ENCODE measurements at places on chromosomes 2 and 18.

DNA sequence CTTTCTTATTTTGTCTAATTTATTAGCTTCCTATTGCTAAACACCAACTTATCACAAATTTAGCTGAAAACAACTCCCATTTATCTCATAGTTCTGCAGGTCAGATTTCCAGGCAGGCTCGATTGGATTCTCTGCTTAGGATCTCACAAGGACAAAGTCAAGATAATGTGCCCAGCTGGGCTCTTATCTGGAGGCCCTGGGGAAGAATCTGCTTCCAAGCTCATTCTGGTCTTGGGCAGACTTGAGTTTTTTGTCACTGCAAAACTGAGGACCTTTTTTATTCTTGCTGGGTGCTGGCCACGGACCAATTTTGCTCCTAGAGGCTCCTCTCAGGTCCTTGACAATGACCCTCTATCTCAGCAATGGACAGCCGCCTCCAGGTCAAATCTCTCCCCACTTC, 215.5 kb downstream of the TRIB2 start:
- DNase-seq, result no peak

- DNase-seq, result no peak
Measured at GRCh38 chr2:26429779-26430578, 28.3 kb downstream of the DRC1 start.

DNA sequence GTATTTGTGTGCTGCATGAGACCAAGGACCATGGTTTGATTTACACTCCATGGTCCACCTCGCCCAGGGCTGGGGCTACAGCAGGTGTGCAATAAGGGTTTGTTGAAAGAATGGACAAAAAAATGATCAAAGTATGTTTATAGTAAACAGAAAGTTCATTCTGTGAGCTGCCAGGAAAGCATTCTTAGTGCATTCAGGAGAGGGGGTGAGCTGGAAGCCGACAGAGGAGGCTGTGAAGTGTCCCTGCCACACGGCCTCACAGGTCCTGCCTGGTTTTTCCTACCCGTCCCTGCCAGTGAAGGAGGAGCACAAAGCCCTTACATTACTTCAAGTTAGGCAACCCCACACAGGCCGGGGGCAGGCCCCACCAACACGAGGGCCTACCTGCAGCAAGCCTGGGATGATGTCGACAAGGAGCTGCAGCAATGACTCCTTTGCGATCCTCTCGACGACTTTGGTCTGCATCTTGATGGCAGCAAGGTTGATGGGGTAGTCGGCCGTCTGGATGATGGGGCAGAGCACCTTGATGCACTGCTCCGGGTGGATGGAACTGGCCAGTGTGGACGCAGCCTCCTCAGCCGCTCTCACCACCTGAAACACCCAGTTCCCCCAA, 63.2 kb upstream of the TFCP2L1 start:
- DNase-seq, result no peak

- DNase-seq, result no peak
Measured at GRCh38 chr2:150977296-150977695, 284.4 kb downstream of the RBM43 start.

DNA sequence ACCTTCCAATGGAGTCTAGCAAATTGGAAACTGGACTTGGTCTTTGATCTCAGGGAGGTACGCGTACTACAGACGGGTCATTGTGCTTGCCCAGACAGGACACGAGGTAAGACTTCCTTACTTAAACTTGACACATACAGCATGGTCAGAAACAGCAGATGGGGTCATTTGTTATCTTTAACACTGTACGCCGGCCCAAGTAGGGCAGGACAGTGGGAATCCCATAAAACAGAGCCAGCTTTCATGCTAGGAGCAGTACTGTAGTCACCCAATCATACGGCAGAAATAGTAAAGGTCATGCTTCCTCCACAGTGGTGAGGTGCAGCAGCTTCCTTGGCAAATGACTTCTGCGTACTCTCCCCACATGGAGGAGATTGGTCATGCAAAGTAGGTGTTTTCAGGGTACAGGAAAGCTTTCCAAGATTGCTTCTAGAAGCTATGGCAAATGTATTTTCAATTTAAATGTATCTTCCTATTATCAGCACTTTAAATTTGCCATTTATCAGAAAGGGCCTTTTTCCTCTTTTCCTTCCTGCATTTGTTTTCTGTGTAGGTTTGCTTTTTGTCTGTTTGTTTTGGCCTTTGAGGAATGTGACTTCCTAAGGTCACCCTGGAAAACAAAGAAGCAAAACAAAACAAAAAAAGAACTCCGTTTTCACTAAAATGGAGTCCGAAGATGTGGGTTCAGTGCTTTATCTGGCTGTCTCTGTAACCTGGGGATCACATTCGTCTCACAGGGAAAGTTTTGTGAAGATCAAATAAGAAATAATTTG, 74.0 kb upstream of the DSG1 start:
- DNase-seq, result no peak

- DNase-seq, result no peak
Measured at GRCh38 chr2:70981866-70982810, 3.7 kb downstream of the ANKRD53 start.

GRCh38 chr2:197620133-197620532, 55.3 kb downstream of the RFTN2 start:
- no peak for DNase-seq

GRCh38 chr2:112698834-112699515, 21.8 kb upstream of the NT5DC4 start:
- DNase-seq, result no peak

- DNase-seq, result no peak
Measured at GRCh38 chr2:15278296-15278695, 282.8 kb downstream of the NBAS start.

DNA sequence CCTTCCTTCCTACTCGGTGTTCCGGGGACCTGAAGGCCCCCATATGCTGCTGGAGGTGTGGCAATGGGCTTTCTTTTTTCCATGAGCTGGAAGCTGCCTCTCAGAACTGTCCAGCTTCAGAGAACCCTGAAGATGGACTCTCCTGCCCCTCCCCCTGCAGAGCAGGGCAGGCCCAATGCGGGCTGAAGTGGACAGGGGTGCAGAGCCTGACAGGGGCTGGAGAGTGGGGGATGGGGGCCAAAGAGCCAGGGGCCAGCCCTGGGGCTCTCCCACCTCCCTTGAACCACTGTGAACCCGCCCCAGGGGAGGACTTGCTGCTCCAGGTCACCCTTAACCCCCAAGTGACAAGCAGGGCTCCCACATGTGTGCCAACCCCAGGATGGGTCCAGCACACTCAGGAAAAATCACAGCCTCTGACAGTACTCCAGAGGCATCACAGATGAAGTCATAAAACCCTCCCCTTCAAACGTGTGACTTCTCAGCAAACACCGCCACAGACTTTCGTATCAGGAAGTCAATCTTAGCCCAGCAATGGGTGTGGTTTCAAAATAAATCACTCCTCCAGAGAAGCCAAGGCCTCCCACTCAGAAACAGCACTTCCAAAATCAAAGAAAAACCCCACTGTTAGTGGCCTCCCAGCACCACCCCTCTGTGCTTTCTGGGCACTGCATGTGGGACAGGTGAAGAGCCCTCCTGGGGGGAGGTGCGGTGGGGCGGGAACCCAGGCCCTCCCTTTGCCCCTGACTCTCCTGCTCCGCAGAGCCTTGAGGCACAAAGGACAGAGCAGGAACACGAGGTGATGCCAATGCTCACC, 135.8 kb downstream of the HDAC4 start:
- peak; percentile 83 for DNase-seq

DNA sequence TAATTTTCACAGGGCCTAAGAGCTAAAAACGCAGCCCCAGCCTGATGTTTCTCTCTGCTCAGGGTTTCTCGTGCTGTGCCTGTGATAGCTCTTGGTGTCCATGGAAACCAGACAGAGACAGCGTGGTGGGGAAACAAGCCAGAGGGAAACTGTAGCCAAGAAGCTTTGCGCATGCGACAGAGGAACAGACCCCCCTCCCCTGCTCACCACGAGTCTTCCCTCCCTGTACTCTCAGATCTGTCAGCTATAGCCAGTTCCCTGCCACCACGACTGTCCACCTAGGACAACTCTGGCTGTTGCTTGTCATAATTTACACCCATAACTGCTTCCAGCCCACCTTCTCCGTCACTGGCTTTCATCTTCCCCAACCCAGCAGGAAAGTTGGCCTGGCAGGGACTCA, 13.2 kb upstream of the DNAJC27 start:
- no peak for DNase-seq

DNA sequence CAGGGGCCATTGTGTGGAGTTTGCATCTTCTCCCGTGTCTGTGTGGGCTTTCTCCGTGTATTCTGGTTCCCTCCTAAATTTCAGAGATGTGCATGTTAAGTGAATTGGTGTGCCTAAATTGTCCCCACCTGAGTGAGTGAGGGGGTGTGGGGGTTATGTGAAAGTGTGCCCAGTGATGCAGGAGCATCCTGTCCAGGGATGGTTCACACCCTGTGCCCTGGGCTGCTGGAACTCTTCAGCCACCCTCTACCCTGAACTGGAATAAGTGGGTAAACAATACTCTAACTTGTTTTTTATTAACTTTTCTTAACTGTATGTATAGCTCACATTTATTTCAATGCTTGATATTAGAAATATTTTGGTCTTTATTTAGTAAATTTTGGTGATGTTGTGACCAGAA, 56.0 kb downstream of the UBE2E3 start:
- no peak for DNase-seq

DNA sequence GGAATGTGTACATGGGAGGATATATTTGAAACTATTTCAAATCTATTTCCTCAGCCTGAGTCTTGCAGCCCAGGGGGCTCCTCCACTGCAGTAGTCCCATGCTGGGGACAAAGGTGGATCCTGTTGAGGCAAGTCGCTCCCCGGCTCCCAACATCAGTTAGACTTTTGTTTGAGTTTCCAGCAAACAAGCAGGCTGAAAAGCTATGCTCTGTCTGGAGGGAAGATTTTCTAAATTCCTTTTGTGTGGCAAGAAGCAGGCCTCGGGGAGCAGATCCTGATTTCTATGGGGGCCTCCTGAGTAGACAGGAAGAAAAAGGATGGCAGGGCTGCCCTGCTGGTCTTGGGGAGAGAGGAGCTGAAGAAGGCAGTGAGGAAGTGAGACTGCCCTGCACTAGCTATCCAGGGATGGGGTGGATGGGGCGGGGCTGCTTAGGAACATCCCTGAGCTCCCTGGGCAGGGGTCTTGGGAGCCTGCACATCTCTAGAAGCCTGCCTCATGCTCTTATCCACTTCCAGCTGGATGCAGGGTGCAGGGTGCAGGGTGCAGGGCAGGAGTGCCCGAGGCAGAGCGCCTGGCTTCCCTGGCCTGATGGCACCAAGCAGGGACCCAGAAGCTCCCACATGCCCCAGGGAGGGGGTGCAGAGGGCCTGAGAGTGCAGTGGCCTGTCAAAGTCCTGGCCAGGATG, 6.0 kb upstream of the CIB4 start:
- no peak for DNase-seq

GRCh38 chr2:120642646-120643045, 93.0 kb upstream of the GLI2 start:
- no peak for DNase-seq

DNA sequence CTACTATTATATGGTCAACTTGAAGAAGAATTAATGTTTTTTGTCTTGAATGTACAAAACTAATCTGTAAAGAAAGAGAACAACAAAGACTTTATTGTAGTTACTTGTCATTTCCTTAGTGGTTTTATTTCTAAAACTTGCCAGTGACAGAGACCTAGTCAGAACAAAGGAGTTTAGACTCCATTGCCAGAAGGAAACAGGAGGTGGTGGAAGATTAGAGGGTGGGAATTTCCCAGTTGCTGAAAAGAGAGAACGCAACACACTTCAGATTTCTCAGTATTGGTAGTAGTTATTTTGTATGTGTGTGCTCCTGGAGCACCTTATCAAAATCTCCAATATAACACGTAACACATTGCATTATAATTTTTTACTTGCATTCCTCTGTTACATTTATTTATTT, 81.4 kb downstream of the CDCA7 start:
- no peak for DNase-seq

- no peak for DNase-seq
Measured at GRCh38 chr18:58998401-58999203, 133.9 kb downstream of the ZNF532 start.

DNA sequence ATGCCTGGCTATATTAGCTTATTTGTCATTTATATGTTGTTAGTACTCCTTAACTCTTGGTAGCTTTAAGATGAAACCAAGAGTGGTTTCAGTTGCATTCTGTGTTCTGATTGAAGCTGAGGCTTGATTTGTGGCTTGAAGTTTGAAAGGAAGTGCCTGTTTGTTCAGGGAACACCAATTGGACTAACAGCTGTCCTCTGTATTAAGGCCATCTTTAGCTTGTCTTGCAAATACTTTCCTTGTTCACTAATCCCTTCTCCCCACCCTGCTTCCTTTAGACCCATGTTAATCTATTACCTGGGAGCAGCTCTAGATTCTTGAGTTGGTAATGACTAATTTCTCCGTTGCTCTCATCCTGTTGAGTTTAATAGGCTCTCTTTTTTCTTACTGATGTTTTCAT, 13.4 kb downstream of the ITGA6 start:
- DNase-seq, result no peak

DNA sequence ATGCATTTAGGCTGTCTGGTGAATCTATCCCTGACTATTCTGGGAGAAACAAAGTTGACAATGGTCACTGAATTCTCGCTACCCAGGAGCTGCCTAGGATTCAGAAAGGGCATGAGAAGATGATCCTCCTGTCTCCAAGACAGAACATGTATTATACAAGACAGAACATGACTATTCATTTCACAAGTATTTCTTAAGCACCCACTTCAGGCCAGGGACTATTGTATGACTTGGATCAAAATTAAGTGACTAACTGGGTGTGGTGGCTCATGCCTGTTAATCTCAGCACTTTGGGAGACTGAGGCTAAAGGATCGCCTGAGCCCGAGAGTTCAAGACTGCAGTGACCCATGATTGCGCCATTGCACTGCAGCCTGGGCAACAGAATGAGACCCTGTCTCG, 235.8 kb upstream of the RAB12 start:
- DNase-seq, result no peak

DNA sequence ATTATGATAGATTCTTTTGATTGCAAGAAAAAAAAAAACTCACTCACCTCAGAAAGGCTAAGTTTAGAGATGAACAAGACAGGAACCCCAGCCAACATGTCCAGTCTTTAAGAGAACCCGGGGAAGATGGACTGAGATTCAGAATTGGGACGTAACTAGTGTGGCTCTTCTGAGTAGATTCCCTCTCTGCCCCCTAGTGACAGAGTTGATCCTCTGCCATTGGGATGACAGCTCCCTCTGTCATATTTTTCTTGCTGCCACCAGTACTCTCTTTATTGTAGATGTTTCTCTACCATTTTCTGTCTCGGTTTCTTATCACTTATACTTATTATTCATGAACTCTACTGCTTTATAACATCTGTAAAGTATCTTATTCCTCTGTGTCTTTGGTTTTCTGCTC, 77.7 kb downstream of the GULP1 start:
- no peak for DNase-seq

GRCh38 chr2:232831496-232831895, 38.6 kb upstream of the SNORC start:
- no peak for DNase-seq

DNA sequence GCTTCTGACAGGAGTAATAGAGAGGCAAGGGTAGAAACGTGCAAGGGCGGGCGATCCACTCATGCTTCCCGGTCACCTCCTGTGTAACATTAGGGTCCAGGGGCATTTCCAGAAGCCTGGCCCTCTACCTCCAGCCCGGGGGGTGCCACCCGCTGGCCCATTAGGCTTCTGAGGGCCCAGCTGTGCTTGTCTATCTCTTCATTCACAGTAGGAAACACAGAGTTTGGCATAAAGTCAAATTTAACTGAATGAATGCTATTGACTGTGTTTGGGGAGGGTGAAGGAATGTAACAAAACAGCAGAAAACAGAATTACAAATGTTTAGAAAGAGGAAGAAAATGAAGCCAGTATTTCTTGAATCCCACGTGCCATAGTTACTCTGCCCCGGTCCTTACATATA, 112.4 kb upstream of the SLC66A3 start:
- no peak for DNase-seq

GRCh38 chr18:62784338-62784965, 69.1 kb downstream of the PHLPP1 start:
- DNase-seq, result no peak

GRCh38 chr18:2982452-2983269, 30.3 kb downstream of the LPIN2 start:
- DNase-seq, result no peak
